Chondrocyte (in vitro differentiated cells): ENCODE measurements at places on chromosomes 16 and 17. TPM values are rescaled to one million over a fixed set of nuclear protein-coding genes. Genes with fewer than 3 reads are reported as not detected.
A peak's percentile ranks its signal among the peaks of the same experiment; 100 is the strongest.

HEXD gene
- total RNA-seq: 10.8 to 17.7 TPM (median 11.2 TPM) in 3 replicates

- peak; percentile 4 for DNase-seq
Measured at GRCh38 chr17:6101706-6102105, 31.5 kb downstream of the WSCD1 start.

- peak; percentile 69 for DNase-seq
Measured at GRCh38 chr17:77356109-77356689, 215.4 kb downstream of the SEC14L1 start.

TEDC2 gene
- 3.9 to 6.5 TPM (median 5.5 TPM) in 3 replicates for total RNA-seq

DNA sequence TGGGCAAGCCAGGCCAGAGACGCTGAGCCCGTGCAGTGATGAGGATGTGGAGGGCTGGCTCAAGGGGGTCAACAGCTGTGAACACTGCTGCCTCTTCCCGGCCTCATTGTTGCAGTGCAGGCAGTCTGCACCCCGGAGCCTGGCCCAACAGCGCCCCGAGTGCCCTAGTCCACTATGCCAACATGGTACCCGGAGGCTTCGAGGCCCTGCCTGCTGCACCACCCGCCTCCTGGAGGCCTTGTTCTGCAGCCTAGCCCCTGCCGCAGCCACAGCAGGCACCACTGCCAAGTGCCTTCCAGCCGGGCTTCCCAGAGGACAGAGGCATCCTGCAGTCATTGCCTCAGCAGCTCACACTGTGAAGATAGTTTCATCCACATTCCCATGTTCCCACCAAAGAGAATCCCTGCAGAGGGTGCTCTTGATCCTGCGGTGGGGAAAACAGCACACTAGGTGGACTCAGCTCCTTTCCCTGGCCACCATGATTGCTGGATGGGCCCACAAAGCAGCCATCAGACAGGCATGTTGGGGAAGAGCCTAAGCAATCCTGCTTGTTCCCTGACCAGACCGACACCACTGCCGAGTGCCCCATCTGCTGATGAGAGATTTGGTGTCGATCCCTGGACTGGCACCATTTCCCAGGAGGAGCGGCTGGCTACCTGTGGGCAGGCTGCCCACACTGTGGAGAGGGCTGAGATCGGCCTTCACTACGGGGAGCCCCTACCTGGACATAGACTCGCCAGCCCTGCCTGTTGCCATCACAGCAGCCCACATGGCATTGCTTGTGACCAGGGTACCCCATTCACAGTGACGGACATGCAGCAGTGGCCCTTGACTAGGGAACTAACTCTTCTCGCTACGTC, 44.9 kb downstream of the USP22 start:
- DNase-seq: no peak

DNA sequence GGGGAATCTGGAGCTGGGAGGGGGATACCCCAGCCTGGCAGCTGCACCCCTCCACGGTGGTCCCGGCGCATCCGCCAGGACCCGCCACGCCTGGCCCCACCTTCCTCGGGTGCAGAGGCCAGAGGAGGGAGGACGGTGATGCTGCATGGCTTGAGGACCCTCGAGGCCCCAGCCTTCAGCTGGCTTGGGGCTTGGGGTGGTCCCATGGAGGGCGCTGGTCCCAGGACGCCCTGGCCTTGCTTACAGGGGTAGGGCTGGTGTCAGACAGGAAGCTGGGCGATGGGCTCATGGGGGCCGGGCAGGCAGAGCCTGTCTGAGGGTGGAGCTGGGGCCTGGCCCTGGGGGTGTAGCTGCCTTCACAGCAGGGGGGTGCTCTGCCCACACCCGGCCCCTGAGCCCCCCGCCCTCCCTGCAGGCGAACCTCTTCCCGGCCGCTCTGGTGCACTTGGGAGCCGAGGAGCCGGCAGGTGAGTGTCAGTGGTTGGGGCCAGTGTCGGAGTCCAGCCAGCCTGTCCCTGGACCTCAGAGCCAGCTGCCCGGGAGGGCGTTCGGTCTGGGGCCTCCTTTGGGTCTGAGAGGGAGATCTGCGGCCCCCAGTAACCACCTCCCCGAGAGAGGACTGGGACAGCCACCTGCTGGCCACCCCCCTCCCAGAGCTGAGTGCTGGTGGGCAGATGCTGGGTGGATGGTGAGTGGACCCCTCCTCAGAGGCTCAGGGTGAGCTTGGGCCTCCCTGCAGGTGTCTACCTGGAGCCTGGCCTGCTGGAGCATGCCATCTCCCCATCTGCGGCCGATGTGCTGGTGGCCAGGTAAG, 6.4 kb downstream of the CENPX start:
- DNase-seq: no peak

- peak; percentile 9 for DNase-seq
Measured at GRCh38 chr17:76247304-76247703, 7.0 kb upstream of the RNF157 start.

DNA sequence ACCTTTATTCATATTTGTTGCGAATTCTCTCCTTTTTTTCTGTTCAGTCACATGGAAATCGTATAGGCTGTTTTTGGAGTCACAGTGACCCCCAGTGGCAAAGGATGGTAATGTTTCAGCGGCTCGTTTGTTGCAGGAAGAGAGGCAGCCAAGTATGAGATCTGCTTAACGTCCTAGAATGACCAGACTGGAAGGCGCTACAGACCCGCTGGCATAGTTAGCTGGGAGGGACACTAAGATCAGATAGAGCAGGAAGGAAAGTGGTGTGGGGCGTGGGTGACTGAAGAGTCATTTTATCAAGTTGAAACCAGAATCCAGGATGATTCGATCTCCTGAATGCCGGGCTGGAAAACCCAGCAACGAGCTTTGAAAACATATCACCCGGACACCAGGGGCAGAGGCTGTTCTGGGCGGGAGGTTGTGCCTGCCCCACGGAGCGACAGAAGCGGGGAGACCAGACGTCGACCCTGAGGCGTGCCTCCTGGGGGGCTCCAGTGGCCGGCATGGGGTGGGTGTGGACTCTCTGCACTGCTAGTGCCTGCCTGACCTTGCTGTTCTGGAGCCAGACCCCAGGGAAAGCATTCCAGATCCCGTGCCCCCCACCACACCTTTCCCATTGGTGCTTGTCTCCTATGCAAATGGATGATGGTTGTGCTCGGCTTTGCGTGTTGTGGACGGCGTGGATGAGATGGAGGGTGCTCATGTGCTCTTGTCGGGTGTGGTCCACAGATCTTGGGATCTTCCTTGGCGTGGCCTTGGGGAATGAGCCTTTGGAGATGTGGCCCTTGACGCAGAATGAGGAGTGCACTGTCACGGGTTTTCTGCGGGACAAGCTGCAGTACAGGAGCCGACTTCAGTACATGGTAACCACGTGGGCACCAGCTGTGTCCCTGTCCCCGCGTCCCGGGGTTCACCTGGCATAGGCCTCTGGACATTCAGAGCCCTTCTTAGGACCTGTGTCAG, 7.7 kb downstream of the IL34 start:
- DNase-seq: no peak

KRTAP1-5 gene
- total RNA-seq: not detected in 3 replicates

IL32 gene
- 7.3 to 21.0 TPM (median 17.8 TPM) in 3 replicates for total RNA-seq

DNA sequence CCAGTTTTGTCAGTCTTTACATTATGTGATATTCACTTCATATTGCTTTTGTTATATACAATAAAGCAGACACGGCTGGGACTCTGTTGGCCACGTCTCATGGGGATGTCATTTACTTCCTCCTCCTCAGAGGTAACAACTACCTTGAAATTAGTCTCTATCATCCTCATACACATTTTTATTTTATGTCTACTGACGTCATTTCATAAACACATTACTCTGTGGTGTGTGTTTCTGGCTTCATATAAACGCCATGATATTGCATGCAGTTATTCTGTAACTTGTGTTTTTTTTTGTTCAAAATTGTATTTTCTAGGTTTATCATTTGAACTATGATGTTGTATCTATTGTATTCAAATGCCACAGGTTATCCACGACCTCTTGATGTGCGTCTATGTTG, 13.4 kb upstream of the IRF8 start:
- no peak for DNase-seq

GRCh38 chr16:66996324-66996982, 8.1 kb downstream of the CES4A start:
- no peak for DNase-seq

DNA sequence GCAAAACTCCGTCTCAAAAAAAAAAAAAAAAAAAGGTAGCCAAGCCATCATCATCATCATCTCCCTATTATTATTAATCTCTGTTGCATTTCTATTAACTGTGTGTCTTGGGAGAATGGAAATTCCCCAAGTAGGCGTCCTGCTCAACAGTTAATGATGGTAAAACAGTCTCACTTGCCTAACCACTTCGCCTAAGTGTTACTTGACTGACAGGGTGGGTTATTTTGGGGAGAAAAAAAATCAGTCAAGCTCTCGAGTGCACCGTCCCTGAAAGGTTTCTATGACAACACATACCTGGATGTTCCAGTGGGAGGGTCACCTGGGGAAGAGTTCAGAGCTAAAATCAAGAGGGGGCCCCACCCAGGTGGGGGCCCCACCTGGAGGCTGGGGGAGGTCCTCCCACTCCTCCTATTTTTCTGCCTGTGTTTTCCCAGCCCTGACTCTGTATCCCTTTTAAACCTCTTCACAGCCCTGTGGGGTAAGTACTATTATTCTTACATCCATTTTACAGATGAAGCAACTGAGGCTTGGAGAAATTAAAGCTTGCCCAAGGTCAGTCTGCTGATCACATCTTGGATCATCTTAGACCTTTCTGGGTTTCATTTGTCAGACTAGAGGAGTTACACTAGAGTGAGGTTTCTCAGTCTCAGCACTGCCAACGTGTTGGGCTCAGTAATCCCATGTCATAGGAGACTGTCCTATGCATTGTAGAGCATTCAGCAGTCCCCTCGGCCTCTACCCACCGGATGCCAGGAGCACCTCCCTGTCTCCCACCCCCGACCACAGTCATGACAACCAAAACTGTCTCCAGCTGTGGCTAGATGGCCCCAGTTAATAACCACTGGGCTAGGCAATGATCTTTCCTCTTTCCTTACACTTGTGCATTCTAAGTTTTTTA, 11.0 kb upstream of the ABAT start:
- no peak for DNase-seq

DNA sequence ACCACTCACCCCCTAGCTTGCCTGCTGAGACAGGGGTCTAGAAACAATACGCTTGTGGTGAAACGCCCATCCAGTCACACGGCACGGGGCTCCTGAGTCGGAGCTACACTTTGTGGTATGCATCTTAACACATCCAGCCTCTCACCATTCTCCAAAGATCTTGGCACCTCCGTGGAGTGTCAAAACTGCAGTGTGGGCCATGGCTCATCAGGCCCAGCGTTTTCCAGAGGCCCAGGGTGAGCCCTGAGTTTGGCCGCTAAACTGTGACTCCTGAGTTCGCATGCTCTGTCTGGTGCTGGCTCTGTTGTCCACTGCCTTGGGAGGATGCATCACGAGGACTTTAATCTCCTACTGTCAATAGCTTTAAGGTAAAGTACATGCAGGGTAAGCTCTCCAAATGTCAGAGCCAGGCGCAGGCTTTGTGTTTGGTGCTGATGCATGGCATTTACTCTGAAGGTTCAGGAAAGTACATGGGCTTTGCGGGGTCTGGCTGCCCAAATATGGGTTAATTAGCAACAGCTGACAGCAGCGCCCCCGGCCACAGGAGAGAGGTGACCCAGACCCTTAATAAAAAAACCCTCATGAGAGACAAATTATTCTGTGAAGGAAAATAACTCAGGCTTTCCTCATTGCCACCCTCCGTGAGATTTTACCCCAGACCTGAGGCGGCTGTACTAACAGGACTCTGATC, 118.4 kb downstream of the CCDC182 start:
- DNase-seq: no peak

KRT9 gene
- total RNA-seq: not detected in 3 replicates

DNA sequence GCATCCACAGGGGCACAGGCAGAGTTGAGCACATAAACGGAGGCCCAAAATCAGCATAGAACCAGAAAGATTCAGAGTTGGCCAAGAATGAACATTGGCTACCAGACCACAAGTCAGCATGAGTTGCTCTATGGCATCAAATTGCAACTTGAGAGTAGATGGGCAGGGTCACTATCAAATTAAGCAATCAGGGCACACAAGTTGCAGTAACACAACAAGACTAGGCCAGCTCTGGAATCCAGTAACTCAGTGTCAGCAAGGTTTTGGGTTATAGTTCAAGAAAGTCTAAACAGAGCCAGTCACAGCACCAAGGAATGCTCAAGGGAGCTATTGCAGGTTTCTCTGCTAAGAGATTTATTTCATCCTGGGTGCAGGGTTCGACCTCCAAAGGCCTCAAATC, 12.9 kb downstream of the G6PC1 start:
- DNase-seq: no peak

OR4D1 gene
- total RNA-seq: not detected in 3 replicates

DNA sequence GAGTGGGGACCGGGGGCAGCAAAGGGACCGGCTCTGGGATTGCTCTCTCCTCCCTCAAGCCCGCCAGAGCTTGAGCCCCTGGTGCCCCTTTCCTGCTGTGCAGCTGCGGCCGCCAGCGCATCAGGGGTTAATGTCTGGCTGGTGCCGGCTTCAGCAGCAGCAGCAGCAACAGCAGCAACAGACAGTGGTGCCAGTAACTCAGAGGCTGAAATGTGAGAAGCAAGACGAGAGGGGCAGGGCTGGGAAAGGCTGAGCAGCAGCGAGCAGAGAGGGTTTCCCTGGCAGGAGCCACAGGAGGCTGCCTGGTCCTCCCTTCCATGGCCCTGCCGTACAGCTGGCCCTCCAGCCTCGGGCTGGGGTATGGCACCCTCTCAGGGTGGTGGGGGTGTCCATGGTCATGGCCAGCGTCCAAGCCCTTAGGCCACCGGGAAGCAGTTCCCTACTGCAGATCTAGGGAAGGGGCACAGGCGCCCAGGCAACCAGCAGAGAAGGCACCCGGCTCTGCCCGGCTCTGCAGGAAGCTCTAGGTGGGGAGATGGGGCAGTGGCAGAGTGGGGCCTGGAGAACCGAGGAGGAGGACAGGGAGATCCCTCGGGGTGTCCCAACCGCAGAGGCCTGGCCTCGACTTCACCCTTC, 21.1 kb upstream of the TFAP4 start:
- DNase-seq: no peak

DNA sequence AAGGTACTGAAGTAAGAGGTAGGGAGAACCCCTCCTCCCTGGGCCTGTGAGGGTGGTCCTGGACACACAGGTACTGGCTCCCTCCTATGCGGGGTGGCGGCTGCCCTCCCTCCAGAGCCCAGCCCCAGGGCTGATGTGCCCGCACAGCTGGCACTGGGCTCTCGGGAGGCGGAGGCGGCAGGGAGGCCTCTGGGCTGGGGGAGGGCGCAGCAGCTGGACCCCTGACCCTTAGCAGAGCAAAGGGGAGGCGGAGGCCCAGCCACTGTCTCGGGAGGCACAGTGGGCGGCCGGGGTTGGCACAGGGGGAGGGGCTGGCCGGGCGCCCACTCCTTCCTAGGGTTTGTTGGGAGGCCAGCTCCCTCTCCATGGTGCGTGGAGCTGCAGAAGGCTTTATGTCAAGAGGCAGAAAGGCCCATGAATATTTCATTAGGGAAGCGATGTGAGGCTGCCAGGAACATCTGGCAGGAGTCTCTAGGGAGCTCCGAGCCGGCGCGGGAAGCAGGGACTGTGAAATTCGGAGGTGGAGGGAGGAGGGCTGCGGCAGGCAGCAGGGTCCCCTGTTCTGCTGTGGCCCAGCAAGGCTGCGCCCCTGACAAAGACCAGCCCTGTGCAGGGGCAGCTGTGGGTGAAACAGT, 44.1 kb upstream of the ACSF3 start:
- no peak for DNase-seq

DNA sequence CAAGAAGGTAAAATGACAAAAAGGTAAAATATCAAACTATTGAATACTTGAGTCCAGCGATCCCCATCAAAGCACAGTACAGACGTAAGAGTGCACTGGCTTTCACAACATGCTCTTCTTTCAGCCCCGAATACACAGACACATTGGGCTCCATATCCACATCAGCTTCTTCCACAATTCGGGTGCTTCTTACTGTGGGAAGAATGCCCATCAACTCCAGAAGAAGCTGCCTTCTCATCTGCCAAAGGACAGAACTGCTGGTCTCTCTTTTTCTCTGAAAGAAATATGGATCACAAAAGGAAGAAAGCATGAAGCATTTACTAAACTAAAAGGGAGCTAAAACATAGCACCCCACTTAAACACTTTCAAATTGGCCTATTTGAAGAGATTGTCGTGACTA, 20.4 kb downstream of the INTS2 start:
- DNase-seq: no peak
